ENCODE measurements at places on chromosomes 13 and 19.

GRCh38 chr13:47190696-47191305 is 293.9 kb upstream of the HTR2A start:
- no peak for DNase-seq

DNA sequence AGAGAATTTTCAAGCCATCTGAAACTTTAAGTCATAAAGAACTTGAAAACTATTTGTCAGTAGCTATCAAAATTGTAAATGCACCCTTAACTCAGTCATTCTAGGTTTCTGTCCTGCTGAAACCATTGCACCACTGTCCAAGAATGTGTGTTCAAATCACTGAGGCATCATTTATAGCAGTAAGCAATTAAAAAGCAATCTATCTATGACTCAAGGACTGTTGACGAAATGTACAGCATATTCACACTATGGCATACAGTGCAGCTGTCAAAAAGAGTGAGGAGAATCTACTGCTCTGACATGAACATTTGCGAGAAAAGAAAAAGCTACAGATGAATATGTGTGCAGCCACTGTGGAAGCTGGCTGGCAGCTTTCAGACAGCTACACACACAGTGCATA is 71.2 kb downstream of the ING1 start:
- DNase-seq: no peak

GRCh38 chr19:7751157-7751783 is 3.9 kb upstream of the CD209 start:
- no peak for DNase-seq

GRCh38 chr13:76663592-76664335 is 222.4 kb downstream of the KCTD12 start:
- no peak for DNase-seq

DNA sequence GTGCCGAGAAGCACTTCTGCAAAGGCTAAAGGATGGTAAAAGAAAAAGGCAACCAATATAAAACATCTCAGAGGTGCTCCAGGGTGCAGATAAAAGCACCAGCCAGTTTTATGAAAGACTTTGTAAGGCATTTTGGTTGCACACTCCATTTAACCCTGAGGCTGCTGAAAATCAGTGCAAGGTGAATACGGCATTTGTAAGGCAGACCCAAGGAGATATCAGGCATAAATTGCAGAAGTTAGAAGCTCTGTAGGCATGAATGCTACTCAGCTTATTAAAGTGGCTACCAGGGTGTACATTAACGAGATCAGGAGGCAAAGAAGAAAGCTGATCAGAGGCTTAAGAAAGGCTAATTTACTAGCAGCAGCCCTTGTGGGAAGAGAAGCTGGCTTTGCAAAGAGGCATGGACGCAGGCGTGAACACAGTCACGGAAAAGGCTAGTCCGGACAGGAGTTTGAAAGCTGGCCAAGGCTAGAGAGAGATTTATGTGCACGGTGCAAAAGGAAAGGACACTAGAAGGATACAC is 99.6 kb downstream of the ZNF429 start:
- DNase-seq: no peak

GRCh38 chr13:73610799-73611592 is 523.2 kb downstream of the KLF12 start:
- DNase-seq: no peak

DNA sequence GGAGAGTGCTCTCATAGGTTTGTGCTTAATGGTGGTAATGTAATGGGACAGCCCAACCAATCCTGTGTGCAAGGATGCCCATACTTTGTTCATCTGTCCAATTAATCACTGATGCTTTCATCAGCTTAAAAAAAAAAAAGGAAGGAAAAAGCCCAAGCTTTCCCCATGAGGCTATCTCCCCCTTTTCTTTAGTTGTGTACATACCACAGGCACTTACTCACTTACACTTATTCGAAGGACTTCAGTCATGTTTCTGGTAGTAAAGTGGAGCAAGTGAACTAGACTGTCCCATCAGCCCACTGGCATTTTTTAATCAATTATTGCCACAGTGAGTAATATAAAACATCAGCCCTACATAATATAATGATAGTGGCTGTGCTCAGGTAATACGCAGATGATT is 183.5 kb upstream of the UFM1 start:
- no peak for DNase-seq

GRCh38 chr19:49490287-49491029 is 3.0 kb downstream of the RPL13A start:
- DNase-seq: no peak

- no peak for DNase-seq
Measured at GRCh38 chr13:109203587-109203986, 574.2 kb downstream of the MYO16 start.

DNA sequence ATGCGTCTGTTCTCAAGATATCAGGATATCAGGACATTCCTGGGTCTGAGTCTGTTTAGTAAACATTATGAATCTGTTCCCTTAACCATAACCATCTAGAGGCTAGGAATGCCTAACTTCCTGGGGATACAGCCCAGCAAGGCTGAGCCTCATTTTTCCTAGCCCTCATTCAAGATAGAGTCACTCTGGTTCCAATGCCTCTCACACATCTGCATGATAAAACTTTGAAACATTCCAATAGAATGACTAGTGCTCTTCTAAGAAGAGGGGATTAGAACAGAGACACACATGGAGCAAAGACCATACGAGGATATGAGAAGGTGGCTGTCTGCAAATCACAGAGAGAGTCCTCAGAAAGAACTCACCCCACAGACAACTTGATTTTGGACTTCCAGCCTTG is 20.6 kb upstream of the CABP5 start:
- no peak for DNase-seq

DNA sequence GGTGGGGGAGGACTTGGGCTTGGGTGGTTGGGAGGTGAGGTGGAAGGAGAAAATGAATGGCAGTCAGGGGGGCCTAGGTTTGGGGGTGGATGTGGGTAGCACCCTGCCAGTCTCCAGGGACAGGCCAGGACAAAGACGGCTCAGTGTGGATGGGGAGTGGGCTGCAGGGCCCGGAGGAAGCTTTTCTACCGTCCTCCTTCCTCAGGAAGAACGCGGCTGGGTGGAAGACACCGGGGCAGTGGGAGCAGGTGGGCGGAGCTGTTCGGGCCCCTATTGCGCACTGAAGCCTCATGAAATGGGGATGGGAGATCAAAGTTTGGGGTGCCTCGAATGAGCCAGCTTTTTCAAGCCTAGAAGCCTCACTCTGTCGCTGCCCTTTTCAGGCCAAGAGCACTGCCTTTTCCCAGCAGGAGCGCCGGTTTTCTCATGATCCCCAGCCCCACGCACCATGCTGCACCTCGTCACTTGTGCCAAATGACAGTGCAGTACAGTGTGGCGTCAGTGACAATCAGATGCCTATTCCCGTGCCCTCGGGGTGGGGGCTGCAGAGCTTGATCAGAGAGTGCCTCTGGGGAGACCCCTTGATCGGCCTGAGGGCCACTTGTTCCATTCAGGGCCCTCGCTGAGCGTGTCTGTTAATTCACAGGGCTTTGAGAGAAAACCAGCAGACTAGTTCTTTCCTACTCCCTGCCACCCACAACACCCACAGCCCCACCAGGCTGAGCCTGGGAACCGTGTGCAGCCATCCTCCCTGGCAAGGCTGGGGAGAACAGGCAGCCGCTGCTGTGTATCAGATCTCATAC is 1.5 kb downstream of the CALM3 start:
- DNase-seq: no peak

DNA sequence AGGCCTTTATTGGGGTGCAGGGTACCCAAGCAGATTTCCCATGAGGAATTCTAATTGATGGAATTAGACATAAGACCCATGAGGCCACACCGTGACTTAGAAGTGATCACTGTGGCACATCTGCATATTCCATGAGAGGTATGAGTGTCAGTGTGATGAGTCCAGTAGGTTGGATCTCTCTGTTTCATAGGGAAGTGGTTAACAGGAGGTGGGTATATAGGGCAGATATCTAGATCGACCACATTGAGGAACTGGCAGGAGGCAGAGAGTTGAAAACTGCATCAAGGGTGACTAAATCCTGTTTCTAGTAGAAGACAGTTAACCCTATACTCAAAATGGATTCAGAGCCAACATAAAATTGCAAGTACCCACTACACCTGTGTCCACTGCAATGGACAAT is 68.6 kb upstream of the MIR17HG start:
- DNase-seq: no peak

DNA sequence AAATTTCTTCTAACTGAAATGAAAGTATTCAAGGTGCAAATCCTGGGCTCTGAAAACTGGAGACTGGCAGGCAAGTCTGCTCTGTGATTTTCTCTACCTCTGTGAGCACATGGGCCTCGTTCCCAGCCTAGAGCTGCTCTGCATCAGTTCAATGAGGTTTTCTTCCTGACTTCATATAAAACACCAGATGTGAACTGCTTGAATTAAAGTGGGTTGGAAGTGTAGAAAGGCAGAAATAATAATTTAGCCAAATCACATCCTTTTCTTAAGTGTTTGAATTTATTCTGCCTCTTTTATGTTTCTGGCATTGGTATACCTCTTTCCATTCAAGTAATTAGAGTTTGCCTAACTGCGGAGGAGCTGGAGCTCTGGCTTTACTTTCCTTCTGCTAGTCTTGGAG is 540.8 kb downstream of the OLFM4 start:
- no peak for DNase-seq

DNA sequence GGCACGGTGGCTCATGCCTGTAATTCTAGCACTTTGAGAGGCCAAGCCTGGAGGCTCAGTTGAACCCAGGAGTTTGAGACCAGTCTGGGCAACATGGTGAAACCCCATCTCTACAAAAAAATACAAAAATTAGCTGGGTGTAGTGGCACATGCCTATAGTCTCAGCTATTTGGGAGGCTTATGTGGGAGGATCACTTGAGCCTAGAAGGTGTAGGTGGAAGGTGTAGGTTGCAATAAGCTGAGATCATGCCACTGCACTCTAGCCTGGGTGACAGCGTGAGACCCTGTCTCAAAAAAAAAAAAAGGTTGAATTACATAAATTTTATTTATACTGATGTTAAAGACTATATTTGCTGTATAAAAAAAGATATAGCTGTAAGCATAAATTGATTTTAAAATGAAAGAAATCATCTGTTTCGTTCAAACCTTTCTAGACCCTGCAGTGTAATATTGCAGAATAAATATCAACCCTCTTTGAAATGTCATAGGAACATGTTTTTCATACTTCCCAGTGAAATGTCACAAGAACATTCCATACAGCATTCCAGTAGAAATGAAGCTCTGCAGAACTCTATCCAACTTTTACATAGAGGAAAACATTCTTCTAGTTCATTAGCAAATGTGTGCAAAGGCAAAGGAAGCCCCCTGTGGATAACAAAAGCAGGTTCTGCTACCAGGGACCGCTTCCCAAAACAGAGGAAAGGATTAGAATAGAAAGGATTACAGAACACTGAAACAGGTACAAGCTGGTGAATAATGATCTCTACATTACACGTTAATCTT is 76.0 kb downstream of the CAB39L start:
- no peak for DNase-seq

GRCh38 chr13:60165391-60166099 is 1.8 kb upstream of the DIAPH3 start:
- no peak for DNase-seq

GRCh38 chr13:49292742-49293486 is 45.2 kb downstream of the CDADC1 start:
- DNase-seq: no peak

DNA sequence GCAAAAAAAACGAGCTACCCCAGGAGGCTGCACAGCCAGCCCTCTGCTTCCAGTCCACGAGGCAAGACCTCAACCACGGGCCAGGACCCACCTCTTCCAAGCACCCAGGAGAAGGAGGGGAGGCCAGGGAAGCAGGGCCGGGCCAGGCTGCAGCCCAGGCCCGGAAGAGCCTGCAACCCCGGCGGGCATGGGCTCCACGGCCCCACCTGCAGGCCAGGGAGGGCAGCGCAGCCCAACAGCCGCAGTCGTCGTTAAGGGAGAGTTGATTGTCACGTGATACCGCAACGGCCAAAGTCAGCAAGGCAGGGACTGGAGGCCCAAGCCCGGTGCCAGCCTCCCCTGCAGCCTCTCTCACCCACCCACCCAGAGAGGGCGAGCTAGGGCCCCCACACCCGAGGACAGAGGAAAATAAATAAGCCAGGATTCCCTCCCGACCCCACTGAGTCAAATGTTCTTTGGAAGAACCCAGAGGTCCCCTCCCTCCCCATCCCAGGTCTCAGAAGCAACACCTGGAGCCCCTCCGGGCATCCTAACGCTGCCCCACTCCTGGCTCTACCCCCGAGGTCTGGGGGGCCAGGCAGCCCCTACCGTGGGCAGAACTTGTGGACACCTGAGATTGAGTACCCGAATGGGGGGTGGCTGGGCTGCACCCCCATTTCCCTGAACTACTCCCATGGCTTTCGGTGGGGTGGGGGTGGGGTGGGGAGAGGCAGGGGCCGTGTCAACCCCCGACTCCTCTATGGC is 5.2 kb upstream of the REXO1 start:
- no peak for DNase-seq

DNA sequence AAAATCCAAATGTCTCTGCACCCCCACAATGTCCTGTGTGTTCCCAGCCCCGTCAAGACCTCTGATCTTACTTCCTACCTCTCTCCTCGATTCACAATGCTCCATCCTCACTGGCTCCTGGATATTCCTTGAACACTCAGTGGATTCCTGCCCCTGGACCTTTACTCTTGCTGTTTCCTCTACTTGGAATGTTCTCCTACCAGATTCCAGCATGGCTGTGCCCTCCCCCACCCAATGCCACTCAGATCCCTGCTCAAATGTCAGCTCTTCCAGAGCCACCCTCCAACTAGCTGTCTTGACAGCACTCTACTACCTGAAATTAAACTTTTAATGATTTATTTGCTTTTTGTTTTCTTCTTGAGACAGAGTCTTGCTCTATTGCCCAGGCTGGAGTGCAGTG is 107.4 kb downstream of the KLF5 start:
- no peak for DNase-seq

GRCh38 chr19:56477429-56478338 is 539 bp upstream of the ZNF667 start:
- no peak for DNase-seq

GRCh38 chr13:80873589-80873988 is 532.7 kb upstream of the SPRY2 start:
- DNase-seq: no peak

DNA sequence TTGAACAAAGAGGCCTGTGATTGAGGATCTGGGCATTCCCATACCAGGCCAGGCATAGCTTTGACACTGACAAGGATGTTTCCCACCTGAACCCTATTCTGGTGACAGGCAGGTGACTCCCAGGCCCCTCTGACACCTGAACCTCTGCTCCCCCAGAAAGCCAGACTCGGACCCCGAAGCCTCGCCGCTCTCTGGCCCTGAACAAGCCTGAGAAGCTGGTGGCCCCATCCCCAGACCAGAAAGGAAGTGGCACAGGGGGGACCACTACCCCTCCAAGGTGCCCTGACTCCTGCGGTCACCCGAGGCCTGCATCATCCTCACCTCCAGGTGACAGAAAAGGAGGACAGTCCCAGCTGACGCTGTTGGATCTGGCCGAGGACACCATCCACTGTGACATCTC is 14.7 kb downstream of the SIX5 start:
- no peak for DNase-seq

DNA sequence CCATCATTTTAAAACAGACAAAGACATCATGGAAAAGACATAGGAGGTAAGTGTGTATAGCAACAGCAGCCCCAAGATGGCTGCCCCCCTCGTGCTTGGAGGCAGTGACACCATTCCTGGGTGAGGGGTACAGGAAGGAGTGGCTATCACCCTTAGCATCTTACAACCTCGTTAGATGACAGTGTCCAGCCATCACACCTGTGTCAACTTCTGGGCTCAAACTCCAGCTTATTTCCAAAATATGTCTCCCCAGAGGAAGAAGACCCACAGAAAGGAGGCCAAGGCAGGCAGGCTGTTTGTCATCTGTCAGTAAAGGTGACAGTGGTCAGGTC is 27.5 kb downstream of the EPS15L1 start:
- DNase-seq: no peak

- DNase-seq: no peak
Measured at GRCh38 chr19:23403581-23404324, 8.5 kb upstream of the ZNF91 start.

Data from GOT3 (cell line).